ENCODE measurements at places on chromosomes 1 and 21.
A peak's percentile ranks its signal among the peaks of the same experiment; 100 is the strongest.

DNA sequence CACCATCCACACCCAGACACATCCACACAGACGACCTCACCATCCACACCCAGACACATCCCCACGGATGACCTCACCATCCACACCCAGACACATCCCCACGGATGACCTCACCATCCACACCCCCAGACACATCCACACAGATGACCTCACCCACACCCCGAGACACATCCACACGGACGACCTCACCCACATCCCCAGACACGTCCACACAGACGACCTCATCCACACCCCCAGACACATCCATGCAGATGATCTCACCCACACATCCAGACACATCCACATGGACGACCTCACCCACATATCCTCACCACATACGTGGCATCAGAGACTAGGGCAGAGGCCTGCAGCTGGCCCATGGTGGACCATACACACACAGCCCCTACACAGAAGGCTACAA, 14.7 kb upstream of the FABP3 start:
- DNase-seq: no peak

- DNase-seq: peak; percentile 78
Observed at GRCh38 chr1:16078925-16079656, 5.6 kb upstream of the FAM131C start.

GRCh38 chr1:109192433-109192832, 21.3 kb upstream of the SARS1 start:
- DNase-seq: no peak

GRCh38 chr1:29272147-29272907, 36.0 kb downstream of the PTPRU start:
- DNase-seq: no peak

- no peak for DNase-seq
Observed at GRCh38 chr1:156510709-156511108, 10.1 kb upstream of the MEF2D start.

DNA sequence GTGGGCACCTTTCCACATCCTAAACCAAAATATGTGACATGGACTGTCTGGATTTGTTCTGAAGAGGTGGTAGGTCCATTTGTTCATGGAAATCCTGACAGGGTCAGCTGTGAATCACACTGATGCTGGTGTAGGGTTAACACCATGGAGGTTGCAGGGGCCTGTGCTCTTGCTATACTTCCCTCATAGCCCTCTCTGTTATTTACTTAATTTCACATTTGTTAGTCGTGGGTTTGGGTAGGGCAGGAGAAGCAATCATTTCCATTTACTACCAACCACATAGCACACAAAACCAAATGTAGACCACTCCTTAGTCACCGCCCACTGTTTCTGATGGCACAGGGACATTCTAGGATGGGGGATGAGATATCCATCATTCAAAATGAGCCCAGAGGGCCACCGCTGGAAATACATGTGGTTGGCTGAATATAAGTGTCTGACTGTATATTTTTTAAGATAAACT, 61.8 kb upstream of the POU2F1 start:
- DNase-seq: no peak

- peak; percentile 56 for DNase-seq
Observed at GRCh38 chr1:145729666-145730436, 10.6 kb downstream of the CD160 start.

DNA sequence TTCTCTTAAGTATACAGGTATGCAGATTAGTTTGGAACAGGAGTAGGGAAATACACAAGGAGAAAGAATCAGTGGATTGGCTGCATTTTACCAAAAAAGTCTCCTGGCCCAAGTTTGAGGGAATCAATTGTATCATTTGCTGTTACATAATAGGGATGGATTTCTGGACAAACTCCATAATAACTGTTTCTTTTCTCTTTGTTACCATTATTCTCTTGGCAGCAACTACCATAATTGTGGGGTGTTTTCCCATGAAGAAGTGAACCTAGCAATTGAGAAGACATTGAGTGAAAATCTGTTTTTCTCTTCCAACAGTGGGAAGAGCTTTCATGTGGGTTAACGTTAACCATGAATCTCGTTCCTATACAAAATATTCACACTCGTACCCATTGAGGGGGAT, 46.4 kb upstream of the DPT start:
- DNase-seq: no peak

DNA sequence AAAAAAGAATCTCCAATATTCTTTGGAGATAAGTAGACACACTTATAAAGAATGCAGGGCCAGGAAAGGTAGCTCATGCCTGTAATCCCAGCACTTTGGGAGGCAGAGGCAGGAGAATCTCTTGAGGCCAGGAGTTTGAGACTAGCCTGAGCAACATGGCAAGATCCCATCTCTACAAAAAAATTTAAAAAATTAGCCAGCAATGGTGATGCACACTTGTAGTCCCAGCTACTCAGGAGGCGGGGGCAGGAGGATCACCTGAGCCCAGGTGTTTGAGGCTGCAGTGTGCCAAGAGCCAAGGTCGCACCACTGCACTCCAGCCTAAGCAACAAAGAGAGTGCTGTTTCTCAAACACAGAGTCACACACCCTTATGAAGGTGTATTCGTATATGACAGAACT, 385.0 kb downstream of the SMYD3 start:
- no peak for DNase-seq

DNA sequence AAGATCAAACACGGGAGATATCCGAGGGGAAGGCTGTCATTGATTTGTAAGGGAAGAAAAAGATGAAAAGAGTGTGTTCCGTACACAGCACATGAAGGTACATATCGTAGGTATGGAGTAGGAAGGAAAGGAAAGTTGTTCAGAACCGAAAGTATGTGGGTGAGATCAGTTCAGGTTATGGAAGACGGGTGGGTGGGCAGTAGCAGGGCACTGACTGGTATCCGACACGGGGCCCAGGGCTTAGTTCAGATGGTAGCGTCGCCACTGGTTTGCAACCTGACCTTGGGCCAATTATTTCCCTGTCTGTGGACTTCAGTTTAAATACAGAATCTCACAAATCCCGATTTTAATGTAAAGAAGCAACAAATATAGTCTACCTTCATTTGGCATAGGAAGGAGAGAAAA, 27.8 kb upstream of the A3GALT2 start:
- DNase-seq: no peak

DNA sequence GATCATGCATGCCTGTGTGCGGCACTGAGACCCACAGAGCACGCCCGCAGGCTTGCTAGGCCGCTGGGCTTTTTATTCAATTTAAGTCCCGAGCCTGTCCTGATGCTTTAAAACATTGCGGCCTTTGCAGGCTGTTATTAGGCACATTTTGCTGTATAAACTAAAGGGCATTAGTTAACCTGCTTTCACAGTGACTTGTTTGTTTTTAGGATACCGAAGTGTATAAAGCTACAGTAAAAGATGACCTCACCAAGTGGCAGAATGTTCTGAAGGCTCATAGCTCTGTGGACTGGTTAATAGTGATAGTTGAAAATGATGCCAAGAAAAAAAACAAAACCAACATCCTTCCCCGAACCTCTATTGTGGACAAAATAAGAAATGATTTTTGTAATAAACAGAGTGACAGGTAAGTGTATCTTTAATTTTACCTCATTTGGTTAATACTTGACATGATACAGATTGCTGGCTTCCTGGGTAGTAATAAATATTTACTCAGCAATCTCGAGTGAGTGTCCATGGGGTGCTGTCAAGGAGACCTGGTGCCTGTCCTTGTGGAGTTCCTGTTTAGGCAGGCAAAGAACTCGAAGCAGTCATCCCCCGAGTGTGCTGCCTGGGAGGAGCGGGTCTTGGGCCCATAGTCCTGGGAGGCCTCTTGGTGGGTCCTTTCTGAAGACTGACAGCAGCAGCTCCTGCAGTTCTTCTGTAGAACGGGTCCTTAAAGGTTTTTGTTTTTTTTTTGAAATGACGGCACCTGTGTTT, 40.1 kb downstream of the TRAPPC10 start:
- DNase-seq: no peak

DNA sequence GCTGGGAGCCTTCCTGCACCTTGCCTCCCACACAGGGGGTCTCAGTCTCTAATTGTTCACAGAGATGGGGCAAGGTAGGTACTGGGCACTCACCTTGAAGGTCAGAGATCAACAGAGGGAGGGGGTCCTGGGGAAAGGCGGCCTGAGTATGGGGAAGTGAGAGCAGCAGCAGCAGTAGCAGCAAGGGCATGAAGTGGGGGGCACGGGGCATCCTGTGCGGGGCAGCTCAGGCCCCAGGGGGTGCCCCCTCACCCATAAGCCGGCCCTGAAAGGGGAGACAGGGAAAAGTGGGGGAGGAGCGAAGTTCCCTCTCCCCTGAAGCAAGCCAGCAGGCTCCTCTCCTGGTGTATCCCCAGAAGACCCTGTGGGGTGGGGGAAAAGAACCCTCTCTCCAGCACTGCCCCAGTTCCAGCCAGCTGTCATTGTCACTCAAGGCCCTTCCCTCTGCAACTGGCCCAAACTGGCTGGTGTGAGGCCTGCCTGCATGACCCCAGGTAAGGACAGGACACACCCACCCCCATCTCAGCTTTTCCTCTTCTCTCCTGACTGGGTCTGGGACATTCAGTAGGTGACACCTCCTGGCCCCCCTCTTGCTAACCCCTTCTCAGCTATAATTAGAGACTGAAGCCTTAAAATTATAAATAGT, 3.9 kb downstream of the SEMA6C start:
- no peak for DNase-seq

- no peak for DNase-seq
Observed at GRCh38 chr1:198776602-198777029, 137.8 kb downstream of the PTPRC start.

GRCh38 chr1:110976089-110976488, 12.4 kb upstream of the LRIF1 start:
- DNase-seq: no peak

- DNase-seq: no peak
Observed at GRCh38 chr1:106780806-106781569, 275.5 kb upstream of the PRMT6 start.

GRCh38 chr1:52970149-52970548, 43.1 kb downstream of the SCP2 start:
- DNase-seq: no peak
